NT2/D1 (cell line): ENCODE measurements at places on chromosomes 11 and 22.
A peak's percentile ranks its signal among the peaks of the same experiment; 100 is the strongest.

- no peak for DNase-seq
These were observed 21.7 kb upstream of the PDGFB start for GRCh38 chr22:39266398-39267030.

GRCh38 chr11:3091846-3092602 lies 34.8 kb upstream of the CARS1 start:
- DNase-seq, result peak; percentile 83

DNA sequence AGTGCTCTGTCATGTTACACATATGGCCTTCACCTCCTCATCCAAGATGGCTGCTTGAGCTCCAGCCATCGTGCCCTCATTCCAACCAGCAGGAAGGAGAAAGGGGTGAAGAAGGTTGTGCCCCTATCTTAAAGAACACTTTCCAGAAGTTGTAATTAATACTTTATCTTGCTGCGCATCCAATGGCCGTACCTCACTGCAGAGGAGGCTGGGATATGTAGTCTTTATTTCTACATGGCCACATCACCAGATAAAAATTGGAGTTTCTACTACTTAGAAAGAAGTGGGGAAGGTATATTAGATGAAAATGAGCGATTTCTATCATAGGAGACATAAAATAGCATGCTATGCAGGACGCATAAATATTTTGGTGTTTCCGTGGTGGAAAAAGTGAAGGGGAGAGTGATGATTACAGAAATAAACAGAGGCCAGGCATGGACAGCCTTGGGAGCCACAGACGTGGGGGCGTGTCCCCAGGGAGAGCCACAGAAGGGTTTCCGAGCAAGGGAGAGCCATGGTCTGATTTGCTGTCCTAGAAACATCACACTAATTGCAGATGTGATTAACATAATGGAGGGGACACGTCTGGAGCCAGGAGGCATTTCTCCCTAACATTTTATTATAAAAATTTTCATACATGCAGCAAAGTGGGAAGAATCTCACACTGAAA lies 8.8 kb upstream of the MB start:
- DNase-seq, result no peak

DNA sequence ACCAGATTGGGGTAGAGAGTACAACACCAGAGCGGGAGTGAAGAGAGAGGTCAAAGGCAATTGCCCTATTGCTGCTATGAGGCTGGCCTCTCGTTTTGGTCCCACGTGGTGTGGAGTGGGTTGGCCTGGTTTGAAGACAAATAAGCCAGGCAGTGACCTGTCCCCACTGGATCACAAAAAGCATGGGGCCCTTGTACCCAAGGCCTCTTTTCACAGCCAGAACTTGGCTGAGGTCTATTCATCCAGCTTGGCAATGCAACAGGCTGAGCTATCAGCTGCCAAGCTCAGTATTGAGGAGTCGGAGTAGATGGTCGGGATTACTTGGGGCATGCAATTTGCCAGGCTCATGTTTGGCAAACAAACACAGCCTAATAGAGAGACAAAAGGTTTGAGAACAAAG lies 19.2 kb upstream of the GALNT18 start:
- no peak for DNase-seq

DNA sequence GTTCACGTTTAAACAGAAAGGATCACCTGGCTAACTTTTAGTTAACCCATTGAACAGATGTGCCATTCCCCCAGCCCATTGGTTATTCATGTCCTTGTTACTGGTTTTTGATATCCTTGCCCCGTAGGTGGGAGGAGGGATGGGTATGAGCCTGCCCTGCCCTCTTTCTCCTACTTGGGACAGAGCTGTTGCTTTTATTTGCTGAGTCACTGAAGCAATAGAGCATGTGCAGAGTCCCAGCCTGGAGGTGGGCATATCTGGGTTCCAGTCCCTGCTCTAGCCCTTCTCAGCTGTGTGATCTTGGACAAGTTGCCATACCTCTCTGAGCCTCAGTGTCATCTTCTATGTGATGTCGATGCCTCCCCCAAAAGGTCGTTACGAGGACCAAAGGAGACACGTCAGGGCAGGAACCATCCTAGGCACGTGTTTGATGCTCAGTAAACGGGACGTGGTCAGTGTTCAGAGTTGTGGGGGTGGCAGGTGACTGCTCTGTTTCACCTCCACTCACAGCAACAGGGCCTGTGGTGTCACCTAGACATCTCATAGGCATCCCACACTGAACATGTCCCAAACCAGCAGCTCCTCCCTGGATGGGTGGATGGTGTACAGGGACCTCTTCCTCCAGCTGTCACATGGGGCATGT lies 61.0 kb downstream of the BMAL1 start:
- no peak for DNase-seq

DNA sequence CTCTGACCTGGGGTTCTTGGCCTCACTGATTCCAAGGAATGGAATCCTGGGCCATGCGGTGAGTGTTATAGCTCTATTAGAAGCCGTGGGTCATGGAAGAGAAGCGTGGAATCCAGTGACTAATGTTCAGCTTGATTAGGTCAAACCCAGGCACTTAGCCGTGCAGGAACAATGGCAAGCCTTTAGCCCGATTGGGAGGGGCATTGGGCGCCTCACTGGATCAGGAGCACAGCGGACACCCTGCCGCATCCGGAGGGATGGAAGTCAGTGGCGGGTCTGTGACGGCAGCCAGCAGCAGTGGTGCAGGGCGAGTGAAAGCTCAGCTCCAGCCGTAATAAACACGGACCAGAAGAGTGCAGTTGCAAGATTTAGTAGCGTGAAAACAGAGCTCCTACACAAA lies 20.5 kb upstream of the SLC17A6 start:
- DNase-seq, result no peak

GRCh38 chr11:123211149-123211852 lies 16.3 kb upstream of the CLMP start:
- no peak for DNase-seq

GRCh38 chr11:129023968-129024676 lies 81.5 kb upstream of the TP53AIP1 start:
- peak; percentile 1 for DNase-seq

GRCh38 chr11:90512846-90513245 lies 290.0 kb upstream of the CHORDC1 start:
- DNase-seq, result no peak

- DNase-seq, result no peak
These were observed 23.3 kb downstream of the OSBP2 start for GRCh38 chr22:30717952-30718351.

GRCh38 chr11:128304666-128305485 lies 282.5 kb downstream of the ETS1 start:
- no peak for DNase-seq

DNA sequence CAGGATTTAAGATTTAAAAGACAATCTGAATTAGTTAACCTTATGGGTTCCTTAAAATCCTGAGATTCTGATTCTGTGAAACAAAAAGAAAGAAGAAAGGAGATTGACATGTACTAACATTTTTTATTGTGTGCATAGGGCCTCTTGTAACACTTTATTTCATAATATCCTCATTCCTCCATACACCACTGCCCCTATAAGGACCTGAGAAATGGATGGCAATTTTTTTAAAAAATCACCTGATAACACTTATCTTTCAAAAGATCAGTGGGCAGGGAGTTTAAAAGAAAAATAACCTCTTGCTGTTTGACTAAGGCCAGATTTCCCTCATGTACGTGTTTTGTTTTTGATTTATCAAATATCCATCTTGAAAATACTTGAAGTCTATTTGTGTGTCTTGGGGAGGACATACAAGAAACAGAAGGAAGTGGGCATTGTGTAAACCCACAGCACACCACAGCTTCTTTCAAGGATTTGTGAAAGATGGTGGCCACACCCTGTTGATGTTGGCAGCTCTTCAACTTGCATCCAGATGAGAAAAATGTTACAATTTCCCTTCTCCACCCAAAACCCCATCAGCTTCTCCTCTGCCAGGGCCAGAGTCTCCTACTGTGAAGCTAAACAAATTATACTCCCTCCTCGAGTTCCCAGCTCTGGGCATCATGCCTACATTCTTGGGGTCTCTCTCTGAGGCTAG lies 35.0 kb upstream of the MPEG1 start:
- DNase-seq, result no peak

DNA sequence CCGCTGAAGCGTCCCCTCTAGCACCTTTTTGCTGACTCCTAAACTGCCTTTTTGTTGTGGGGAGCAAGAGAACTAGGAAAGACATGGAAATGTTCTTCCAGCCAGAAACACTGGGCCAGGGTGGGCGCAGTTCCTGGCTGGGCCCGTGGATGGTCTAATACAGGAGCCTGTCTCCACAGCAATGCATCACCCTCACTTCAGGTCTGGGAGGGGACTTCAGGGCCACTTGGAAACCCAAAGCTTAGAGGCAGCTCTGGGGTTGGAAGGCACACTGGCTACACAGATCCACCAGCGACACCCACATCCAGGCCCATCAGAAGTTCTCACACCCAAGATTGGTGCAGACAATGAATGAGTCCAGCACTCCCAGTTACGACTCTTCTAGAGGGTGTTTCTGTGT lies 120.3 kb downstream of the ETS1 start:
- no peak for DNase-seq

DNA sequence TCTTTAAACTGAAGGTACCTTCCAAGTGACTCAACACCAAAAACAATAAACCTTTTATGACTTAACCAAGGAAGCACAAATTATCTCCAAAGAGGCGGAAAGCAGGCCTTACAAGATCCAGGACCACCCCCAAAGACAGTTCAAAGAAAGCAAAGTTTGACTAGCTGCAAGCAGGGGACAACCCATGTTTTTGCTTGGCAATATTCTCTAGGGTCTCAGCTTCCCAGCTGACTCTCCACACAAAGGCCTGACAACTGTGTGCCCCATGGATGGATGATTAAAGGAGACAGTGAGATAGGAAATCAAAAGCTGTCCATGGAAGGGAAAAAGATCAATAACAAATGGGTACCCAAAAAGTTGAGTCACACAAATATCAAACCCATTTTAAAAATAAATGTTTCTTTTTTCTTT lies 232.2 kb downstream of the DDX10 start:
- no peak for DNase-seq

GRCh38 chr11:112225753-112226061 lies 521 bp upstream of the PTS start:
- DNase-seq, result no peak

GRCh38 chr11:47489395-47489755 lies 40.4 kb upstream of the RAPSN start:
- no peak for DNase-seq

DNA sequence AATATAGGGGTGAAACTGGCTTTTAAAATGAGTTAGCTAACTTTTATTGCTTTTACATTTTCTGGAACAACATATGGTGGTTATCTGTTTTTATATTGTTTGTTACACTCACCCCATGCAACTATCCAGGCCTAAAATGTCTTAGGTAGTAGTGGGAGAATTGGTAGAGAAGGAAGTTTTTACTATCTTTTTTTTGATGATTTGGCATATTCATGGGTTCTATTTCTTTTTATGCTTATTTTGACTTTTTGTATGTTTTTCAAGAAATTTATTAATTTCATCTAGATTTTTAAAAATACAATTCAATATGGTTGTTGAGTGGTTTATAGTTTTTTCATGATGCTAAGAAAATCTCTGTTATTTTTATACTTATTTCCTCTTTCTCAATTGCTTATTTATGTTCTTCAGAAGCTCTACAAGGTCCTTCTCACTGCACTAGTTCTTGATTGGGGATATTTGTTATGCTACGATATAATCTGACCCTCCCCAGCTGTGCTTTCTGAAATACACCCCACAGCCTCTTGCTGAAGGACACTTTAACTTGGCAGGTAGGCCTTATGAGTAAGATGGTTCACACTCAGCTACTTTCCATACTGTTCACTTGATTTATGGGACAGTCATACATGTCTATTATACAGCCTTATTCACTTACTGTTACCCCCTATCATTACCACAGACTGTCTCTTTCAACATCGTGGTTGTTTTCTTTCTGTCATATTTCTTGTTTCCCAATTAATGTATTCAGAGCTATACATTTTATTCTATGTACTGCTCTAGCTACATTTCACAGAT lies 431.2 kb downstream of the METTL15 start:
- DNase-seq, result no peak

GRCh38 chr11:43972366-43972765 lies 29.9 kb downstream of the C11orf96 start:
- DNase-seq, result no peak

DNA sequence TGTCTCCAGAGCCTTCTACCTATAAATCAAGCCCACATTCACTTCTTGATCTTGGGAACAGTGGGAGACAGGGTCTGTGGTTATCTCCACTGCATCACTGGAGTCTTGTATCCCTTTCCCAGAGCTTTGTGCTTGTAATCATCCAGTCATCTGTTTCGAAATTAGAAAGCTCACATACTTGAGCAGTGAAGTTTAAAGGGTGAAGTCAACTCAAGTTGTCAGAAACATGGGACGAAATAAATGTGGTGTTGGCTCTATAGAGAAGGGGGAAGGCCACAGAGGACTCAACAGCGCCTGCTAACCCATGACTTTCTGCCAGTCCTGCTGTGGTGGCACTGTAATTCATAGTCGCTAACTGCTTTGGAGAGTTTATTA lies 197.5 kb downstream of the DBX1 start:
- no peak for DNase-seq

- DNase-seq, result no peak
These were observed 26.4 kb downstream of the CDKN1C start for GRCh38 chr11:2858995-2859698.

- DNase-seq, result no peak
These were observed 35.9 kb upstream of the ZBED5 start for GRCh38 chr11:10893714-10894151.

GRCh38 chr11:111339758-111340388 lies 39.2 kb downstream of the POU2AF1 start:
- no peak for DNase-seq

GRCh38 chr11:97454988-97455387 lies 1065.2 kb downstream of the JRKL start:
- DNase-seq, result no peak

DNA sequence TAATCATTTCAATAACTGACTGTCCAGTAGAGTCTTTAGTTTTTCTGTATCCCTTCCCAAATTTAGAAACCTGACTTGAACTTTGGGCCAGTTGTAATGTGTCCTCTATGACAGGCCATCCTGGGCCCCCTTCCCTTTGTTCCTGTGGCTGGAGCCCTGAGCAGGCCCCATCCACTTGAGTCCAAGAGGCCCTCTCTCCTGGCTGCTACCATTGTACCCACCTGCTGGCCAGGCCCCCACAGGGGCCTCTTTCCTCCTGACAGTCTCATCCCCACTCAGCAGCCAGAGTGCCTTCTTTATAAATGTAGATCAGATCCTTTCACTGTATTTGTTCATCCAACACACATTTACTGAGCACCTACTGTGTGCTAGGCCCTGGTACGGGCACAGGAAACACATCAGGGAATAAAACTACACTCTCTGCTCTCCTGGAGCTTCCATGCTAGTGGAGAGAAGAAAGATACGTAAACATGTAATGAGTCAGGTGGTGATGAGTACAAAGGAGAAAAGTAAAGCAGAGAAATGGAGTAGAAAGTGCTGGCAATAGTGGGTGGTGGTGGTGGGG lies 2.7 kb upstream of the LRP5 start:
- no peak for DNase-seq

DNA sequence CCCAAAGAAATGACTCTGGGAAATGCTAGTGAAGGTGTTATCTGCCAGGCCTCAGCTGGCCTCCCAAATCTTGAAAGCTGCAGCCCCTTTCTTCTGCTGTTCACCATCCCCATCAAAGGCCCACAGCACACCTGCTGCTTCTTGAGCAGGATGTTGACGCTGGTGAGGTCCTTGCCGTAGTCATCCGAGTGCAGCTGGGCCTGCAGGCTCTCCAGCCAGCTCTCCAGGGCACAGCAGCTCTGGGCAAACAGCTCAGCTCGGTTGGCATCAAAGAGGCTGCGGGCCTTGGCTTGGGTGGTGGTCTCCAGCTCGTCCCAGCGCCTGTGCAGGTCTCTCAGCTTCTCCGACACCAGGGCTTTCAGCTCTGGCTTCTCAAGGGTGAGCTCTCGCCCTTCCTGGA lies 18.5 kb upstream of the RBM4B start:
- no peak for DNase-seq

- no peak for DNase-seq
These were observed 2.0 kb downstream of the PACS1 start for GRCh38 chr11:66072081-66072480.
